Colonic mucosa (tissue), 4 donors: ENCODE measurements at places on chromosomes 11 and 22. TPM values are rescaled to one million over a fixed set of nuclear protein-coding genes. Genes with fewer than 3 reads are reported as not detected.

- no peaks in the 10 kb centered on the region for H3K27me3 ChIP-seq
- no peaks in the 10 kb centered on the region for H3K4me1 ChIP-seq
- no peak overlapping the region for H3K27ac ChIP-seq
- H3K36me3 ChIP-seq = no peaks in the 10 kb centered on the region
- DNase-seq = no peak
Measured at GRCh38 chr11:113847111-113847510, 28.3 kb downstream of the USP28 start.

DNA sequence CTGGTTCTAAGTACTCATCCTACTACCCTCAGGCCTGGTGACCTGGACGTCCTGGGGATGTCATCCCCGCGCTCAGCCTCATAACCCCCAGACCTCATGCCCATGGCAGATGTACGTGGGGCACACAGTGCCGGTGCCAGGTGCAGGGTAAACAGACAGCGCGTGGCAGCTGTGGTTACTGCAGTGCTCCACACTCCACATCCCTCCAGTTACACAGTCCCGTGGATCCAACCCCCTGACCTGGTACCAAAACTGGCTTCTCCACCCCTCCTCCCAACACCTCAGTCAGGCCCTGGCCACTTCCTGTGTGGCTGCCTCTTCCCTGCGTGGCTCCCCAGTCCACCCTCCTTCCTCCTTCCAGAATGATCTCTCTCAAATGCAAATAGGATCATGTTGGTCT is 95.2 kb downstream of the DSCAML1 start:
- no peaks in the 10 kb centered on the region for H3K4me1 ChIP-seq
- H3K27me3 ChIP-seq = no peaks in the 10 kb centered on the region
- no peaks in the 10 kb centered on the region for H3K36me3 ChIP-seq
- no peak for DNase-seq
- no peak overlapping the region for H3K27ac ChIP-seq

- peak overlapping the region; percentile 79 for H3K4me3 ChIP-seq
- peaks cover 33% of the 10 kb centered on the region for H3K4me1 ChIP-seq
- H3K27me3 ChIP-seq = no peaks in the 10 kb centered on the region
- peak overlapping the region; percentile 95 for H3K27ac ChIP-seq
- DNase-seq = no peak
Measured at GRCh38 chr22:46578251-46578823, 40.9 kb upstream of the CELSR1 start.

- no peak overlapping the region for H3K27ac ChIP-seq
- no peak for DNase-seq
- H3K36me3 ChIP-seq = peaks cover 9% of the 10 kb centered on the region
- no peaks in the 10 kb centered on the region for H3K27me3 ChIP-seq
- no peaks in the 10 kb centered on the region for H3K4me1 ChIP-seq
- no peak overlapping the region for H3K4me3 ChIP-seq
Measured at GRCh38 chr11:3030289-3031070, 26.7 kb downstream of the CARS1 start.

DNA sequence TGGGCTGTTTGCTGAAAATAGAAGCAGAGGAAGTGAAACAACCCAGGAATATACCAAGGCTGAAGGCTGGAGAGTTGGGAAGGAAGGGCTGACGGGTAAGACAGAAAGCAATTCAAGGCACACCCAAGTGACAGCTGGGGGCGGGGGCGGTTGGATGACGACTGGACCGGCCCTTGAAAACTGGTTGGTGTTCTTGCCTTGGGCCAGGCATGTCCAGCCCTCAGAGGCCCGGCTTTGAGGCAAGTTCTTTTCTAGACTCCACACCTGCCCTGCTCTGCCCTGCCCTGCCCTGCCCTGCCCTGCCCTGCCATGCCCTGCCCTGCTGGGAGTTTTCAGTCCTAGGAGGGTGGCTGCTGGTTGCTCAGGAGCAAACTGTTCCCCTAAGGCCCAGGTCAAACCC is 34.2 kb upstream of the CACNG2 start:
- no peaks in the 10 kb centered on the region for H3K36me3 ChIP-seq
- DNase-seq = peak; percentile 81
- H3K27ac ChIP-seq = no peak overlapping the region
- H3K27me3 ChIP-seq = peaks cover 2% of the 10 kb centered on the region
- H3K4me1 ChIP-seq = peaks cover 5% of the 10 kb centered on the region
- H3K4me3 ChIP-seq = no peak overlapping the region

DNA sequence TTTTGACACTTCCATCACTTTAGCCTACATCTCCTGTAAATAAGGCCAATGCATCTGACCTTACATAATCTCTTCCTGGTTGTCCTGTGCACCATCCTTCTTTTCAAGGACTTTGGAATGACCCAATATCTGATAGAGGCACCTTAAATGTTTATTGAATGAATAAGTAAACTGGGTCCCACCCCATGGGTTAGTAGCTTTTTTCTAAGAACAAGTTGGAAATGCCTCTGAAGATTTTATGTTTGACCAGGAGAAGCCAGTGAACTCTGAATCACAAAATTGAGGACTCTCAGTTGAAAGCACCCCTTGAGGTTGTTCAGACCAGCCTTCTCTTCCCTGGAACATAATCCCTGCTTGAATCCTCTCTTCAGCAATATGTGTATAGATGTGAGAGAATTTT is 1.4 kb downstream of the RNF185 start:
- H3K4me3 ChIP-seq = peak overlapping the region; percentile 75
- H3K27ac ChIP-seq = no peak overlapping the region
- H3K36me3 ChIP-seq = no peaks in the 10 kb centered on the region
- no peaks in the 10 kb centered on the region for H3K27me3 ChIP-seq
- DNase-seq = no peak

DNA sequence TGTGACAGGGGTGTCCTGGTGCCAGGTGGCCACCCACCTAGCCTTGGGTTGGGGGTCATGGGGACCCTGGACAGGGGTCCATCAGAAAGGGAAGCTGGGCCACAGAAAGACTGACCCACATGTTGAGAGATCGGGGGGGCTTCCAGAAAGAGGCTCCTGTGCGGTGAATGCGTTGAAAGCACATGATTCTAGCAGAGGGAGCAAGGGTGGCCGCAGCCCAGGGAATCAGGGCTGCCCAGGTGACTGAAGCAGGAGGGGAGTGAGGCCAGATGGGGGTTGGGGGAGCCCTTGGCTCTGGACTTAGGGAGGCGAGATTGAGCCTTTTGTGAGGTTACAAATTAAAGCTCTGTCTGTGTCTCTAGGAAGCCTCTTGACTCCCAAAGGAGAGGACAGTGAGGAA is 80.7 kb downstream of the MORC2 start:
- H3K27ac ChIP-seq = no peak overlapping the region
- H3K27me3 ChIP-seq = no peaks in the 10 kb centered on the region
- no peaks in the 10 kb centered on the region for H3K36me3 ChIP-seq
- DNase-seq = no peak

DNA sequence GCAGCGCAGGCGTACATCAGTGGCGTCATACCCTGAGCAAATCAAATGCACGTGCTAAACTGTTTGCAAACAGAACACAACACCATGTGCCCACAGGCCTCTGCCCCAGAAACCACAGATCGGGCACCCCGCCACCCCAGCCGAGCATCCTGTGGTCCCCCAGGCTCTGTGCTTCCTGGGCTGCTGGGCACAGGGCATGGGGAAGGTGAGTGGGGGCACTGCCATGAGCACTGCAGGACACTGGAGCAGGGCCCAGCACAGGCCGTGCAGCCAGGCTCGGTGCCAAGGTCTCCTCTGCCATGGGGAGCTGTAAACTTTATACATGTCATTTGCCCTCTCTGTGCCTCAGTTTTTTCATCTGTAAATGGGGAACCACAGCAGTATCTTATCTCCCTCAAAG is 62.5 kb downstream of the NAT10 start:
- no peak overlapping the region for H3K4me3 ChIP-seq
- H3K36me3 ChIP-seq = no peaks in the 10 kb centered on the region
- H3K27ac ChIP-seq = no peak overlapping the region
- no peaks in the 10 kb centered on the region for H3K4me1 ChIP-seq

- H3K27ac ChIP-seq = no peak overlapping the region
- no peak overlapping the region for H3K4me3 ChIP-seq
- H3K36me3 ChIP-seq = no peaks in the 10 kb centered on the region
- no peak for DNase-seq
- H3K4me1 ChIP-seq = peaks cover 4% of the 10 kb centered on the region
Measured at GRCh38 chr22:39026509-39027150, 5.7 kb downstream of the APOBEC3D start.

DNA sequence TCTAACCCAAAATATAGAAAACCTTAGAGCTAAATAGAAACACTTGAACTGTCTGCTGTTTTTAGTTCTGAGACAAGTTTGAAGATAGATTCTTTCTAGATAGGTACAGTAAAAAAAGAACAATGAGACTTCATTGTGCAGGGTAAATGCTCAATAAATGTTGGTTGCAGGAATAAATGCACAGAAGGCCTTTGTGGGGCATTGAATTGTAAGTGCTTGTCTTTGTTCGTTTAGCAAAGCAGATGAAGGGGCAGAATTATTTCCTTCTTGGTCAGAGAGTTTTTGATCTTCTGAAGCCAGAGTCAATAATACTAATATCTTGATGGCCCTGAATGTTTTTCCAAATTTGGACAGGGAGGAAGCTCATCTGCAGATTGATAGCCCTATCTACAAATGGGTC is 340.4 kb downstream of the OPCML start:
- no peaks in the 10 kb centered on the region for H3K36me3 ChIP-seq
- no peaks in the 10 kb centered on the region for H3K4me1 ChIP-seq
- no peaks in the 10 kb centered on the region for H3K27me3 ChIP-seq
- no peak overlapping the region for H3K27ac ChIP-seq
- no peak for DNase-seq
- H3K4me3 ChIP-seq = no peak overlapping the region

DNA sequence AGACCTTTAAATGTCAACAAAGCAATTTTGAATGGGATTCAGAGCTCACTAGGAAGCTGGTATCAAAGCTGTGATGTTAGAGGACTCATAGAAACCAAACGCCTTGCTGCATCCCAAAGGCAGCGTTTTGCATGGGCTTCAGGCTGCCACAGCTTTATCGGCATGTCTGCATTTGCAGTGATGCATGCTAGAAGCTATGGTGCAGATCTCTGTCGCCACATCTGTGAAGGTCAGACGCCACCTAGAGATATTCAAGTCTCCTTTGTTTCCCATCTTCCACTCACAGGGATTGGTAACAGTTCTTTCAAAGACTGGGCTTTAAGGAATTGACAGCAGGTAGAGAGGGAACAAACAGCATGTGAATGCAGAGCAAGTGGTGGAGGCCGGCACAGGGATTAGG is 47.8 kb downstream of the NTM start:
- DNase-seq = no peak
- H3K36me3 ChIP-seq = no peaks in the 10 kb centered on the region
- H3K4me3 ChIP-seq = no peak overlapping the region

DNA sequence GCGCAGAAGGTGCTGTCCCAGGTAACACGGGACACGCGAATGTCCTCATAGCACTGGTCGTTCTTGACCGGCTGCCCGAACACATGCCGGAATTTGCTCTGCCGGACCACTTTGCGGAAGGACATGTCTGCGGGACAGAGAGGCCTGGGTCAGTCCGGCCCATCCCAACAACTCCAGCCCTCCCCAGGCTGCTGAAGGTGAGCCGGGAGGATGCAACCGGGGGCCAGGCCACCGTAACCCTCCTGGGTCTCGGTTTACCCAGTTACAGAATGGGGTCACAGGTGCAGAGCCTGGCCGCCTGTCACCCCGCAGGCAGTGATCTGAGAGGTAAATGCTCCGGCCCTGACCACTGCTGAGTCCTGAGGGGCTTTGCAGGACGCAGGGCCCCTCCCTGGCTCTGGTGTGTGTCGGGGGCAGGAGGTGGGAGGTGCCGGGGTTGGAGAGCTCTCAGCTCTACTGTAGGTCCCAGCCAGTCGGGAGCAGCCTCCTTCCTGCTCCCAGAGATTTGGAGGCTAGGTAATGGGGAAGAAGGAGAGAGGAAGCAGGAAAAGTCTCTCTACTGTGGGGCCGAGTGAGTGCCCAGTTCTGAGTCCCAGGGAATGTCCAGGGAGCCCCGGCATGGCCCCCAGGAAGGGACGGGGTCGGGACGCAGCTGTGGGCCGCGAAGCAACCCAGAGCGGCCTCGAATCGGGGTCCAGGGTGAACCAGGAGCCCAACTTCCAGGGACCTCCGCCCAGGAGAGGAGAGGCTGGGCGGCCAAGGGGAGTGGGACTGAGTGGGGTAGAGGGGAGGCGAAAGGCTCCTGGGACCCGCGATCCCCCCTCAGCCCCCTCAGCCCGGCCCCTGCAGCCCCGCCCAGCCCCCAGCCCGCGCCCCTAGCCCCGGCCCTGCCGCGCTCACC is 522 bp downstream of the CORO1B start:
- peaks cover 11% of the 10 kb centered on the region for H3K4me1 ChIP-seq
- H3K27ac ChIP-seq = peak overlapping the region; percentile 93
- no peaks in the 10 kb centered on the region for H3K27me3 ChIP-seq
- DNase-seq = no peak

- peak overlapping the region; percentile 82 for H3K27ac ChIP-seq
- H3K4me1 ChIP-seq = peaks cover 7% of the 10 kb centered on the region
- no peaks in the 10 kb centered on the region for H3K27me3 ChIP-seq
- H3K36me3 ChIP-seq = no peaks in the 10 kb centered on the region
Measured at GRCh38 chr11:27186580-27186979, 146.0 kb downstream of the BBOX1 start.

DNA sequence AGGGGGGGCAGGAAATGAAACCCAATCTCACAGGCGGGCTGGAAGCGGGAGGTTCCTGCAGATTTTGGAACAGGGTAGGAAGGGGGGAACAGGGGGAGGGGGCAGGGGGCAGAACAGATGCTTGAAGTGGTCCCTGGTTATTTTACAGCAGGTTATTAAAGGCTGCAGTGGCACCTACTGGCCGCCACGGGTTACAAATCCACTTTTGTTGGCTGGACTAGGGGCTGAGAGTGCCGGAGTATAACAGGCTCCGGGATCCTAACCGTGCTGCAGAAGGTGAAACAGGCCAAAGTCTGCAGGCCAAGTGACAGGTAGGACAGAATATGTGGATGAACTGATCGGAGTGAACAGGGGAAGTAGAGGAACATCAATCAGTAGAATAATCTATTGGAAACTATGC is 2.5 kb downstream of the ROBO3 start:
- H3K4me3 ChIP-seq = no peak overlapping the region
- DNase-seq = no peak
- peaks cover 11% of the 10 kb centered on the region for H3K4me1 ChIP-seq
- no peak overlapping the region for H3K27ac ChIP-seq

The OR5A1 gene
- total RNA-seq = not detected

The TYR gene
- total RNA-seq = not detected

The PLAAT2 gene
- 1.9 TPM for total RNA-seq

The MEI1 gene
- total RNA-seq = 1.8 TPM
